EH (cell line): ENCODE measurements at places on chromosomes 11 and 22.

GRCh38 chr11:16788141-16789062 is 50.0 kb downstream of the C11orf58 start:
- DNase-seq, result peak; percentile 65

- no peak for DNase-seq
Observed at GRCh38 chr11:133041928-133042882, 490.1 kb downstream of the OPCML start.

GRCh38 chr11:29629286-29629685 is 387.5 kb downstream of the KCNA4 start:
- no peak for DNase-seq

GRCh38 chr22:31394326-31394725 is 5.1 kb upstream of the DRG1 start:
- peak; percentile 77 for DNase-seq

DNA sequence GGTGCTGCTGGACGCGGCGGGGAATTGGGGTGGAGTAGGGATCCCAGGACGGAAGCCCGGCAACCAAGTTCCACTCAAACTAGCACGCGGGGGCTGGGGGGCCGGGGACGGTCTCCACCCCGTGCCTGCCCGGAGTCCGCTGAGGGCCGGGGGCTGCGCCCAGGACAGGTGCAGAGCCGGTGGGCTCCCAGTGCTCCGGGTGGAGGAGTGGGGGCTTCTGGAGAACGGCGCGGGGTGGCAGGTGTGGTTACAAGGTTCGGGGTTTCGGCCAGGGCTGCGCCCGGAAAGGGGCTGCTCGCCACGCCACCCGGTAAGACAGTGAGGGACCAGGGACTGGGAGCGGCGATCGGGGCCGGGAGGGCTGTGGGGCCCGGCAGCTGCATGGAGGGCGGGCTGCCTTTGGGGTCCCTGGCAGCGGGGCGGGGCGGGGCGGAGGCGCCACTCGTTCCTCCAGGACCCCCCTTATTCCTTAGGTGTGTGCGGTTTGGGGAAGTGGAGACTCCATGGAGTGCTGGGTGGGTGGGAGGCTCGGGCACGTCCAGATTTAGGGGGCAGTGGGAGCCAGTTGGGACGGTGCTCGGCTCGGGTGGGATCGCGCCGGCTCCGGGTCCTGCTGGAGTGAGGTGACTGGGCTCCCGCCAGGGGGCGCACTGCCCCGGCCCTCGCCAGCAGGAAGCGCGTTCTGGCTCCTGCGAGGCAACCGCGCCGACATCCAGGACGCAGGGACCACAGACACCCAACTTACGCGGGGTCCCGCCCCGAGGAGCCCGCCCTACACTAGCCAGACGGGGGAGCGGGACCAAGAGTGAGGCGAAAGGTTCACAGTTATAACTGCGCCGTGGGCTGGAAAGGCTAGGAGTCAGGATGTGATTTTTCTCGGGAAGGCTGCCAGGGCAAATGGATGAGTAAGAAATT is 868 bp downstream of the TSPAN18 start:
- peak; percentile 65 for DNase-seq

DNA sequence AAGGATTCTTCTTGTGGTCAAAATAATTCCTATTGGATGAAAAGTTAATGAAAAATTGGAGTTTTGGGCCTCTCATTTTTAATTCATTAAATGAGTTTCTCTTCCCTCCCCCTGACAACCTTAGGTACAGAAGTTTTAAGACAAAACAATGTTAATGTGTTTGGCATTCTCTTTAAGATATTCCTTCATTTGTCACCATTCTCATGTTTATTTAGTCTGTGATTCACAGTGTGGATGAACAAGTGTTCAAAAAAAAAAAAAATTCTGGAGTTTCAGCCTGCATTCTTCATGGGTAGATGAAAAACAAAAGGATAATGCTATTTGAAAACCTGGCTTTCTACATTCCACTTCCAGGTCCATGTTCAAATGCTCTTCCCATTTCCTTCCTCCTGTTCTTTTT is 172.6 kb upstream of the LUZP2 start:
- peak; percentile 2 for DNase-seq

DNA sequence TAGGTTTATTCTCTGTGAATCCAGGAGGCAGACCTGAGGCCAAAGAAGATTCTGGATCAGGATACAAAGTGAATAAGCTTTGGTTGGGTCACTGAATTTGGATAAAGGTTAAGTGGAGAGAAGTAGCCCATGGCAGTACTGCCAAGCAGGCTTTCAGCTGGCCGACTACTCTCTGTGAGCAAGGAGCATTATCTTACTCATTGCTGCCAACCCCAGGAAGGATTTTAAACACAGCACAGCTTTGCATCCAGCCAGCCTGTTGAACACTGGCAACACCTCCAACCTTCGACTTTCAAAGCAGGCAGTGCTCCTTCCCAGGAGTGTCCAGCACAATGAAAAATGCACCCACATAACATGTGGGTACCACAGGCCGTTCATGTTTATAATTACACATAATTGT is 363.7 kb upstream of the SYN3 start:
- no peak for DNase-seq

GRCh38 chr11:73912026-73912425 is 35.2 kb downstream of the PAAF1 start:
- DNase-seq, result no peak

DNA sequence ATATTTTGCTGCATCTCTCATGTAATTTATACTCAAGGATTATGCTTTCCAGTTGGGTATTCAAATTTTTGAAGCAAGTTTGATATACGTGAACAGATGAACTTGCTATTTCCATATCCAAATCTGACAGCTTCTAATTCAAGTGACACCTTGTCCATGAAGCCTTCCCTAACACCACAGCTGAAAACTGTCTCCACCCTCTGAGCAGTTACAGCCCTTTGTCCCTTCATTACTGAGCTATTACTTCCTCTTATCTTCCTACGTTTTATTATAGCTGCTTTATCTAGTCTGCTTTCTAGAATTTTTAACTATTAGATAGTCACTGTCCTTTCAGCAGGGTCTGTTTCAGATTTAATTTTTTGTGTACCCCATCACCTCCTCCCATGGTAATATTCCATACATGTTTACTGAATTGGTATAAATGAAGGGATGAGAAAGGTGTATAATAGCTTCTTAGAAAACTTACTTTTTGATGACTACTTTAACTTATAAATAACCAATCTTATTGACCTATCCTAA is 13.3 kb upstream of the PRSS23 start:
- no peak for DNase-seq

GRCh38 chr11:123694551-123694950 is 40.1 kb upstream of the SCN3B start:
- peak; percentile 11 for DNase-seq

- DNase-seq, result peak; percentile 35
Observed at GRCh38 chr22:21972293-21972779, 10.3 kb downstream of the TOP3B start.

GRCh38 chr22:32744176-32744959 is 57.1 kb upstream of the TIMP3 start:
- DNase-seq, result no peak

DNA sequence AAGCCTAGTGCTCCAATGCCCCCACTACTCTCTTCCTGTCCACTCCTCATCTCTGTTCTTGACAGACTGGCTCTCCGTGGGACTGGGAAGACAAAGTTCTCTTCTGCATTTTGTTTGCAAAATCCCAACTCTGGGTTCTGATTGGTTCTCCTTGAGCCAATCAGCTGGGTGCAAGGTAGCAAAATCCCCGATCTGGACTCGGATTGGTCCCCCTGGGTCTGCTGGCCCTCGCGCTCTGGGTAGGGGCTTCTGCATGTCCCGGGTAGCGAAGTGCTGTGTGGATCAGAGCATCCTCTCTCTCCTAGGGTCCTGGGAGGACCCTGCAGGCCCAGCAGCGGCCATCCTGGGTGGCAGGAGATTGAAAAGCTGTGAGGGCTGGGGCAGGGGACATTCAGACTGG is 22.3 kb upstream of the A4GALT start:
- peak; percentile 5 for DNase-seq

DNA sequence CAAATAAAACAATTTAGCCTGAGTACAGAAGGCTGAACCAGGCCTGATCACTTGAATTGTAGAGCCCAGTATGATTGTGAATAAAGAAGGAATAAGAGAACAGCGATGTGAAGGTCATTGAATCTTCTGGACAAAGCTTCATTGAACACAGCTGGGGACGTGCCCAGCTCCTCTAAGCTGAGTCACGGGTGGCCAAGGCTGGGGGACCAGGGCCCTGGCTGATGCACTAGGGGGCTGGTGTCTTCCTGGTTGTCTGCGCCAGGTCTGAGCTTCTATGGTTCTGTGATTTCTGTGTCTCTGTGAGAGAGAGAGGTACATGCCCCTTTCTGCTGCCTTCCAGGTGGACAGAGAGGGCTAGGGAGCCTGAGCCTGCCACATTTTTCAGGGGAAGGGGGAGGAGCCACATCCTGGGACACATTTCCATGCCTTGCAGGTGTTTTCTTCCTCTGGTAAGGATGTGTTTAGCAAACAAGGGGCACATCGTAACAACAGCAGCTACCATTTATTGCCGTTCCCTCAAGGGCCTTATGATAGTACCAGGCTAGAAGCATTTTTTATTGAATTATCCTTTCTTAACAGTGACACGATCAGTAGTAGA is 135.7 kb downstream of the C11orf91 start:
- no peak for DNase-seq

- no peak for DNase-seq
Observed at GRCh38 chr11:83299681-83300080, 13.5 kb upstream of the CCDC90B start.

DNA sequence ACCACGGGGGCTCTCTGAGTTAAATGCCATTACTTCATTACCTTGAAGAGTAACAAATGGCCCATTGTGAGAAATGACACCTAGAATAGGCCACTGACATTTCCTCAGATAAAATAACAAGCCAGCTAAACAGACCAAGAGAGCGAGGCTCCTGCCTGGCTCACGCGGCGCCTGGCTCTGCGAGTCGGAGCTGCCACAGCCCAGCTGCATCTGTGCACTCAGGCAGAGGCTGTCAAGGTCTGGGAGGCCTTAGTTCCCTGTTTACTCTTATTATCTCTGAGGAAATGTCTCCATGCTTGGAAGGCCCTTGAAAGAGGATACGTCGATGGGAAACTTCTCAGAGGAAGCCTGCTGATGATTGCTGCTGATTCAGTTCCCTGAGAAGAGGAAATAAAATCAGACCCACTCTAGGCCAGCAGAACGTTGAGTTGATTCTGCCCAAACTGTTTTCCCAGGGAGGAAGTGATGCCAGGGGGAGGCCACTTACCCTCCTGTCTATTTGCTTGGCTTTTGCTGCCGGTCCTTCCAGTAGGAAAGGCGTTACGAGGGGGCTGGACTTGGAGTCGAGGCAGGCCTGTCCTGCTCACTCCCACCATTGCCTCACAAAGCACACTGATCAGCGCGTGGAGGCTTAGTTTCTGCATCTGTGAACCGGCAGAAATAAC is 208.8 kb downstream of the TBC1D22A start:
- no peak for DNase-seq

DNA sequence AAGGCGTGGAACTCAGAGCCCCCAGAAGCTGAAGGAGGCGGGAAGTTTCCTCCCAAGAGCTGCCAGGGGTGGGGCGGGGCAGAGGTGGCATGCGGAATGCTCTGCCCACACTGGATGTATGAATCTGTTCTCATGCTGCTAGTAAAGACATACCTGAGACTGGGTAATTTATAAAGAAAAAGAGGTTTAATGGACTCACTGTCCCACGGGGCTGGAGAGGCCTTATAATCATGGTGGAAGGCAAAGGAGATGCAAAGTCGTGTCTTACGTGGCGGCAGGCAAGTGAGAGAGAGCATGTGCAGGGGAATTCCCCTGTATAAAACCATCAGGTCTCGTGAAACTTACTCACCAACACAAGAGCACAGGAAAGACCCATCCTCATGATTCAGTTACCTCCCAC is 57.6 kb downstream of the SMIM38 start:
- no peak for DNase-seq

GRCh38 chr11:970319-970871 is 44.7 kb downstream of the AP2A2 start:
- DNase-seq, result no peak

- no peak for DNase-seq
Observed at GRCh38 chr11:18776324-18776723, 15.3 kb downstream of the PTPN5 start.

GRCh38 chr22:45336971-45337431 is 27.3 kb downstream of the FAM118A start:
- no peak for DNase-seq

- DNase-seq, result no peak
Observed at GRCh38 chr22:41848468-41848867, 15.6 kb downstream of the SREBF2 start.

GRCh38 chr11:13051257-13051656 is 42.1 kb downstream of the RASSF10 start:
- no peak for DNase-seq

- DNase-seq, result peak; percentile 12
Observed at GRCh38 chr22:25475257-25476022, 89.0 kb upstream of the GRK3 start.

- DNase-seq, result peak; percentile 43
Observed at GRCh38 chr11:73313652-73314051, 5.6 kb downstream of the ARHGEF17 start.

DNA sequence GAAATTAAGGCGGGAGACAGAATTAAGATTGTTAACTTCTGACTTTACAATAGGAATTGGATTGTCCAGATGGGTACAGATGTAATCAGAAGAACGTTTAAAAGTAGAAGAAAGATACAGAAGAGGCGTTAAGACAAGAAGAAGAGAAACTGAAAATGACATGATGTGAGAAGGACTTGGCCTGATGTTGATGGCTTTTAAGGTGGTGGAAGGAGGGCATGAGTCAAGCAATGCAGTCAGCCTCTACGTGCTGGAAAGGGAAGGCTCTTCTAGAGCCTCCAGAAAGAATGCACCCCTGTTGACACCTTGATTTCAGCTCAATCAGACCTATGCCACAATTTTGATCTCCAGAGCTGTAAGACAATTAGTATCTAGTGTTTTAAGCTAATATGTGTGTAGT is 466.9 kb upstream of the LRRC4C start:
- DNase-seq, result no peak

DNA sequence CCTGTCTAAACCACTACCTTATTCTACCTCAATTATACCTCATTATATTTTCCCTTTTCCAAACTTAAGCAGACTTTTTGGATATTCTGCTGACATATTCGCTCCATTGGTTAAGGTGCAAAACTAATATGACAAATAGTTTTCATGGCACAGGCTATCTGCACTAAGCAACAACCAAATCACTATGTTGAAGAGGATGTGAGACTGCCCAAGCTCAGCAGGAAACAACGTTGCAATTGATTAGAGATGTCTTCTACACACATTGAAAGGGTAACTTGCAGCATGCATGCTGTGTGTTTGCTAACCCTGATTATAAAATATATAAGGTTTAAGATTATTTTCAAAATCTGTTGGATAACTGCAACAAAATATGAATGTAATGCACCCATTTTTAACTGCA is 61.6 kb downstream of the STK33 start:
- no peak for DNase-seq

- no peak for DNase-seq
Observed at GRCh38 chr11:119423509-119424254, 710 bp upstream of the THY1 start.

- DNase-seq, result peak; percentile 95
Observed at GRCh38 chr11:73323464-73323863, 15.4 kb downstream of the ARHGEF17 start.

GRCh38 chr11:11966826-11967668 is 41.4 kb downstream of the DKK3 start:
- peak; percentile 70 for DNase-seq
